Calu3 (cell line): ENCODE measurements at places on chromosomes 4 and X. TPM values are rescaled to one million over a fixed set of nuclear protein-coding genes. Genes with fewer than 3 reads are reported as not detected.

DNA sequence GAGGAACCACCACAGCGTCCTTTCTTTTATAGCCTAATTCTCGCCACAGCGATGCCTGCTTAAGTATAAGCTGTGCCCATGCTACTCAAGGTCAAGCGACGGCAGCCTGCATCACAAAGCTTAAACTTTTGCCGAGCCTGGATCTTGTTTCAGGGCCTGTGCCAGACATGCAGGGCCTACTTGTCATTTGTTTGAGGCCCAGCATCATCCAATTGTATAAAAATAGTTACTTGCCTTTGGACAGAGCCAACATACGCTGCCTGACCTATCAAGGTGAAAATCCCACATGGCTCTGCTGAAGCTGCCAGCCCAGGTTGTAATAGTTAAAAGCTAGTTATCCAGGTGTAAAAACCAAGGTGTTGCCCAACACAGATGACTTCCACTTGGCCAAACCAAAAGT is 107.1 kb downstream of the TMEM131L start:
- H3K36me3 ChIP-seq = no peaks in the 10 kb centered on the region
- H3K4me1 ChIP-seq = no peaks in the 10 kb centered on the region
- H3K27ac ChIP-seq = no peak overlapping the region
- no peaks in the 10 kb centered on the region for H3K27me3 ChIP-seq

Gene UNC5C
- not detected in 2 replicates for total RNA-seq

Gene CLIC2
- 0.26 and 0.59 TPM in 2 replicates for total RNA-seq

DNA sequence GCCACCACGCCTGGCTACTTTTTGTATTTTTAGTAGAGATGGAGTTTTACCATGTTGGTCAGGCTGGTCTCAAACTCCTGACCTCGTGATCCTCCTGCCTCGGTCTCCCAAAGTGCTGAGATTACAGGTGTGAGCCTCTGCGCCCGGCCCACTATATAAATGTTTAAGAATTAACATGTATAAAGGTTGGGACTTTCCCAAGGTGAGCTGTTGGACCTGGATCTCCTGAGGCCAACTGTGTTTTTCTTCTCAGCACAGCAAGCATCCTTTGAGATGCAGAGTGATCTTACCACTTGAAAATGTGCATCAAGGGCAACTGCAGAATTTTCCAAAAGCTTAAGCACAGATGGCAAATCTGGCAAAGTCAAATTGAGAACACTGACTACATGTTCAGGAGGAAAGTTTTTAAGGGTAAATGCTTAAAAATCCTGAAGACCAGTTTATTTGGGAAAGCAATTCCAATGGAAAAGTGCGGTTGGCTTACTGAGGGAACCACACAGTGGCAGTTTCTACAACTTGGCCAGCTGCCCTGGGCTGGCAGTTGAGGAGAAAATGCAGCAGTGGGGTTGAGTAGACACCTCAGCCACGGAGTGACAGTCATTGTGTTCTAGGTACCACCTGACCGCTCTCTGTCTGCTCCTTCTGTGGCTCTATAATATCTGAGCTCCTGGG is 168.9 kb downstream of the CBR4 start:
- DNase-seq = no peak
- H3K27me3 ChIP-seq = no peaks in the 10 kb centered on the region
- H3K4me3 ChIP-seq = no peak overlapping the region
- no peaks in the 10 kb centered on the region for H3K36me3 ChIP-seq

Gene GLUD2
- total RNA-seq = 16.3 and 19.6 TPM in 2 replicates

DNA sequence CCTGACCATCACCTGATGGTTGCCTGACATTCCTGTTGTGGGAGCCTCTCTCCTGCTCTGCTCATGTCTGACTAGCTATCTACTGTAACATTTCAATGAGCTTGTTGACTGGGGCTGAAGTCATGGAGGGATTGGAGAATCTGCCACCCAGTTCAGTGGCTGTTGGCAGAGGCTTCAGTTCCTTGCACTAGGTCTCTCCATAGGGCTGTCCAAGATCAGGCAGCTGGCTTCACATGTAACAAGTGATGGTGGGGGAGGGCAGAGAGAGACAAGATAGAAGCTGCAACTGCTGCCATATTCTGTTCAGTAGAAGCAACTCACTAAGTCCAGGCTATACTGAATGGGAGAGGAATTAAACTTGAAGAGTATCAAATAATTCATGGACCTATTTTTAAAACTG is 14.1 kb upstream of the CCNI start:
- H3K4me3 ChIP-seq = no peak overlapping the region
- no peaks in the 10 kb centered on the region for H3K36me3 ChIP-seq
- no peaks in the 10 kb centered on the region for H3K27me3 ChIP-seq

GRCh38 chr4:134189949-134190348 is 11.6 kb downstream of the PABPC4L start:
- no peaks in the 10 kb centered on the region for H3K4me1 ChIP-seq
- no peaks in the 10 kb centered on the region for H3K36me3 ChIP-seq
- no peaks in the 10 kb centered on the region for H3K27me3 ChIP-seq
- no peak for DNase-seq

DNA sequence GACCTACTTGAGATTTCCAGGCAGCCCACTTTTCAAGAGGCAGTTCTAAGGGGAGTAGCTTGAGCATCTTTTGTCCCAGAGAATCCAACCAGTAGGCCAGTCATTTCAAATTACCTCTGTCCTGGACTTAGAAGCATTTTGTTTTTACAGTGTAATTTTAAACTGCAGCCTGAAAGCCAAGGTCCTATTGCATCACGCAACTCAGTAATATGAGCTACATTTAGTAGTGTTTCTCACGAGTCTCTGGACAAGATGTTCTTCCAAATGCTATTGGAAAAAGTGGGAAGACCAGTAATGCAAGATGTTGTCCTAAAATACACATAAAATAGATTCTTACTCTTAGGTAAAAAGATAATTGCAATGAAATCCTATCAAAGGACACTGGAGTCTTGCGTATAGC is 182.5 kb upstream of the ARX start:
- H3K27ac ChIP-seq = no peak overlapping the region
- H3K36me3 ChIP-seq = no peaks in the 10 kb centered on the region
- H3K4me1 ChIP-seq = no peaks in the 10 kb centered on the region
- no peak overlapping the region for H3K4me3 ChIP-seq

Gene XPNPEP2
- total RNA-seq = not detected in 2 replicates
